Hippocampal formation (tissue), 2 donors: ENCODE measurements at places on chromosomes 4 and X.

DNA sequence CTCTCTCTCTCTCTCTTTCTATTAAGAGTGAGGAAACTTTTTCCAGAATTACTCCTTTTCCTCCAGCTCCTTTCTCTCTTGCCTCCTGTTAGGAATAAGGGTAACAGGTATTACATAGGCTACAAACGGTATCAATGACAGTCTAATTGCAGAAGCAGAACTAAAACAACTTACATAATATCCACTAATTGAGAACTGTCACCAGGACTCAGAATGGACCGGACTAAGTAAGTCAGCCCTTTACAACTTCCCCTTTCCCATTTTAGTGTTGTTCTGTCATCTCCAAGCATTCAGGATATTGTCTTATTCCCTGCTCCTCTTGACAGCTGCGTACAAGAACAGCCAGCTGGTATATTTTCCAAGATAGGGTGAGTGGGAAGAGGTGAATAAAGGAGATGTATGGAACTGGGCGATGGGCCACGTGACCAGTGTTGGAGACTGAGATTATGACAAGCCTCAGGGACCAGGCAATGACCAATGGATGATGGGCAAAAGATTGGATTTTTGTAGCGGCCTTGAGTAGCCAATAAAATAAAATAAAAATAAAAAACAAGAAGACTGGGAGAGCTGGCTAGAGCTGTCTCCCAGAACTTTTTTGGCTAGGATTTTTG, 2.3 kb upstream of the FNIP2 start:
- no peak for DNase-seq

DNA sequence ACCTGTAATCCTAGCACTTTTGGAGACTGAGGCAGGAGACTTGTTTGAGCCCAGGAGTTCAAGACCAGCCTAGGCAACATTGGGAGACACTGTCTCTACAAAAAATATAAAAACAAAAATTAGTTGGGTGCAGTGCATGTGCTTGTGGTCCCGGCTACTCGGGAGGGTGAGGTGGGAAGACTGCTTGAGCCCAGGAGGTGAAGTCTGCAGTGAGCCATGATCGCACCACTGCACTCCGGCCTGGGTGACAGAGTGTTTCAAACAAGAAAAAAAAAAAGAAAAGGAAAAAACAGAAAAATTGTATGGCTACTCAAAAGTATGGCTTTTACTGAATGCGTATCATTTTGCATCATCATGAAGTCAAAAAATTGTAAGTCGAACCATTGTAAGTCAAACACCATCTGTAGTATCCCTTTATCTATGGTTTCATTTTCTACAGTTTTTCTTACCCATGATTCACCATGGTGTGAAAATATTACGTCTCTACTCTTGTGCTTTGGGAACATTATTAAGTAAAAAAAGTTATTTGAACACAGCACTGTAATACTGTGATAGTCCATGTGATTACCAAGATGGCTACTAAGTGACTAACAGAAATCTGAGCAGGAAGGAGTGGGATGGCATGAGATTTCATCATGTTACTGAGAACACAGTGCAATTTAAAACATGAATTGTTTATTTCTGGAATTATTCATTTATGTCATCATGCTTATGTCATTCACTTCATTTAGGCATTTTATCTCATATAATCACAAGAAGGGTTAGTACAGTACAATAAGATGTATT, 26.5 kb upstream of the MANBA start:
- DNase-seq: no peak

DNA sequence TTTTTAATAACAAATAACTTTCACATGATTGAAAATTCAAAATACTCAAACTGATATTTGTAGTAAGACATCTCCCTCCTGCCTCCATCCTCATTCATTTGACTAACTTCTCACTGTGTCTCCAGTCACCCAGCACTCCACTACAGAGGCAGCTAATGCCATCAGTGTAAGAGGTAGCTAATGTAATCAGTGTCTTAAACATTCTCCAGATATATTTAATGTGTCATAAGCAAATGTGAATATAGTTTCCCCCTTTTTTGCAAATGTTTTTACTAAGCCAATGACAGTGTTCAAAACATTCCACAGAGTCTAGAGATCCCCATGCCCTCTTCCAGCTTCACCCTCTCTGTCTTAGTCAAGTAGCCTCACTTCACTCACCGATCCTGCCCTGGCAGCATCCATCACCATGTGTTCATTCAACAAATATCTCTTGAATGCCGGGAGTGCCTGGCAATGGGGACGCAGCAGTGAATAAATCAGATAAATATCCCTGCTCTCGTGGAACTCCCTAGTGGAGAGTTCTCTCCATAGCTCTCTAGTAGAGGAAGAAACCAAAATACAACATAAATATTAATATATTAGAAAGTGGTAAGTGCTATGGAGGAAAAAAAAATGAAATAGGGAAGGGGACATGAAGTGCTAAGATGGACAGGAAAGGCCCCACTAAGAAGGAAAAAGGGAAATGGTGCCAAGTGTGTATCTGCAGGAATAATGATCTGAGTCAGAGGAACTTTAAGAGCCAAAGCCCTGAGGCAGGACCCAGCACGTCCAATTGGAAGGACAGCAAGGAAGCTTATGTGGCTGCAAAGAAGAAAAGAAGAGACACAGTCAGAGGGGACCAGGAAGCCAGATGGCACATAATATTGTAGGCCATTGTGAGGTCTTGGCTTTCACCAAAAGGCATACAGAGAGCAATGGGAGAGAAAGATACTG, 18.7 kb downstream of the SCFD2 start:
- DNase-seq: no peak

DNA sequence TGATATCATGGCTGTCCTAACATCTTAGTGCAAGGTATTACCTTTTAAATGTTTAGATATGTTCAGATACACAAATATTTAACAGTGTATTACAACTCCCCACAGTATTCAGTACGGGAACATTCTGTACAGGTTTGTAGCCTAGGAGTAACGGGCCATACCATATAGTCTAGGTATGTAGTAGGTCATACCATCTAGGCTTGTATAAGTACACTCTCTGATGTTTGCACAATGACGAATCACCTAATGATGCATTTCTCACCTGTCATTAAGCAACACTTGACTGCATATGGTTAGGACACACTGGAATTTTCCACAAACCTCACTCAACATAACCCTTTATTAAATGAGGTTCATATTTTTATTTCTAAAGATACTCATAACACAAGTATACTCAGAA, 67.7 kb downstream of the THOC2 start:
- no peak for DNase-seq

- no peak for DNase-seq
Measured at GRCh38 chr4:106048250-106048971, 153.1 kb downstream of the NPNT start.

GRCh38 chrX:29841750-29842149, 373.6 kb upstream of the MAGEB2 start:
- DNase-seq: no peak

GRCh38 chrX:105265093-105265492, 44.6 kb upstream of the TEX13A start:
- DNase-seq: no peak

DNA sequence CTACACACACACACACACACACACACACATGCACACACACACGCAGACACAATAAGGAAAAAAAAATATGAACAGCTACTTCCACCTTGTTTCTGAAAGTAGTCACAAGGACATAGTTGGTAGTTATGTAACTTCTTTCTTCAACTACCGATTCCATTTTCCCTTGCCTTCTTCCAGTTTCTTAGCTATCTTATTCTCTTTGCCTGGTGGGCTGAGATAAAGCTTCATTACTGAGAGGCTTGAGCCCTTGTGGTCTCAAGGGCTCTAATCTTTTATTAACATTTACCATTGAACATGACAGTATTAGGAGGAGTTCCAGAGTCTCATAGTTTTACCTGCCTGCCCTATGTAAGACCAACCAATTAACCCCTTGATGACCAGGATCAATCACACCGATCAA, 8.9 kb upstream of the SMIM10 start:
- DNase-seq: no peak

GRCh38 chrX:55754861-55755294, 37.3 kb downstream of the RRAGB start:
- no peak for DNase-seq
